ENCODE measurements at places on chromosomes 11 and 22.

DNA sequence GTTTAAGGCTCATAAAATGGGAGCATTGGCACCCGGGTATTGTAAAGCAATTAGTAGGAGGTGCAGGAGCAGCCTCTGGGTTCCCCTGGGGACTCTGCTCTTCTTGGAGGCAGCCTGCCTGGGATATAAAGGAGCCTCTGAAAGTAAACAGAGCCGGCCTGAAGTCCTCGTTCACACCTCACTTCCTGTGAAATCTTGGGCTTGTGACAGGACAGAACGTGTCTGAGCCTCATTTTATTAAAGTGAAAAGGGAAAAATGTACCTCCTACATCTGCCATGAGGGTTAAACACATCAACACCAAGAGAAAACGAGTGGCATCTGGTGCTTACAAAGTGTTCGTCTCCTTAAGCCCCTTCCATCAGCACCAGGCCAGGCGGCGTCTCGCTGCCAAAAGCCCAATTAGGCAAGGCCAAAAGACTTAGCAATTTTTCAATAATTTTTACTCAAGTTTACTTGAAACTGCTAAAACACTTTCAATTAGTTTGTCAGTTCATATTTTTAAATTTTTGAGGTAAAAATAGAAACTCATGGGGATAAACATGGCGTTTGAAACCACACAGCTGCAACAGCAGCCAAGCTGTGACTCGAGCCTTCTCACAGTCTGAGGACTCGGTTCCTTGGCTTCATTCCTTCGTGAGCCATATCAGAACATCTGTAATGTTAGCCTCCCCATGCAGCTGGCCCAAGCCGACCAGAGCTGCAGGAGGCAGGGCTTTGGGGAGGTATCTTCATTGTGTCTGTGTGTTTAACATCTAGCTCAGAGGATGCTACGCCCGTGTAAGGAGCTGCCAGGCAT is 33.6 kb downstream of the MAP6 start:
- peak; percentile 42 for DNase-seq

GRCh38 chr11:7020183-7020917 is at the start of the genes NLRP14 and ZNF214:
Gene NLRP14 (plus strand): TSS chr11:7020479. CDS start chr11:7038587, 18,108 bp downstream.
Gene ZNF214 (minus strand): TSS chr11:7020346. CDS start chr11:7002835, 17,511 bp downstream.
- peak; percentile 82 for DNase-seq

GRCh38 chr22:20235389-20235991 is 32.6 kb downstream of the RTN4R start:
- DNase-seq = no peak

- no peak for DNase-seq
These were observed 123.4 kb upstream of the CSNK2A3 start for GRCh38 chr11:11476499-11476898.

DNA sequence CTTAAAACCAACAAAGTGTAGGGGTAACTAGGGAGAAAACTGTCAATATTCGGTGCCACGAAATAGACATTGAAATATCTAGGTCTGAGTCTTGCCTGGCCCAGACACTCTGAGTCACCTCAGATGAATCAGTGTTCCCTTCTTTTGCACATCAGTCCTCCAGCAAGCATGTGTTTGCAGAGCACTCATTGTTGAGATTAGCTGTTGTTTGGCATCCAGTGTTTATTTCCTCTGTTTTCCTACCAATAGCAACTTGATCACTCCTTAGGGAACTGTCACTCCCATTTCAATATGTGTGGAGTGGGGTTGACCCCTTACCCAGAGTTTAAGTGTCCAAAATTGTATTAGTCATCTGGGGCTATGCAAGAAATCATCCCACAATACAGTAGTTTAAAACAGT is 4.7 kb upstream of the ASCC2 start:
- DNase-seq = no peak

- DNase-seq = no peak
These were observed 40.2 kb downstream of the DIXDC1 start for GRCh38 chr11:111977146-111978027.

DNA sequence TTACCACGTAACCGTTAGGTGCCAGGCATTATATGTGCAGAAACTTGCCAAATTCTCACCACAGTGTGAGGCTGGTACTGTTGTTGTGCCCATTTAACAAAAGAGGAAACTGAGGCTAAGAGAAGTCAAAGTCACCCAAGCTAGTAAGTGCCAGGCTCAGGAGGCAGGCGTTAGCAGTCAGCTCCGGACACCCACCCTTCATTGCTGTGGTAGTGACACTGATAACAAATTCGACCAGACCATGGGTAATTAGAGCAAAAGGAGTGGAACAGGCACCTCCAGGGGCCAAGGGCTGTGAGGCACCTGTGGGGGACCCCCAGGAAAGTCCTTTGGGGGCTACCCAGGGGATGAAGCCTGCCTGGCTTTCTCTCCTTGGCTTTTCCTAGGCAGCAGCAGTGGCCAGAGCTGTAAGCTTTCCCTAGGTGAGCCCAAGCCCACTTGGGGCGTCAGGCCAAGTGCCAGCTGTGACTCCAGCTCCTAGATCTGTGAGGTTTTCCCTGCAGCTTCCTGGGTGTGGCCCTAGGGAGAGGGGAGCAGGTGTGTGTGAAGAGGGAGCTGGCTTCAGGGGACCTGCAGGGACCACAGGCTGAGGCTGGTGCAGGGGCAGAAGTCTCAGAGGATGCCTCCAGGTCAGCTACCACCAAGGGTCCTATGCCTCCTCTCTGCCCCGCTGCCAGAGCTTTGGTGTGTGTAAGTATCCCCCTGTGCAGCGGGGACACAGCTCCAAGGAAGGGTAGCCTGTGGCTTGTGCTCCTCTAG is 19.7 kb upstream of the ALX4 start:
- DNase-seq = no peak

DNA sequence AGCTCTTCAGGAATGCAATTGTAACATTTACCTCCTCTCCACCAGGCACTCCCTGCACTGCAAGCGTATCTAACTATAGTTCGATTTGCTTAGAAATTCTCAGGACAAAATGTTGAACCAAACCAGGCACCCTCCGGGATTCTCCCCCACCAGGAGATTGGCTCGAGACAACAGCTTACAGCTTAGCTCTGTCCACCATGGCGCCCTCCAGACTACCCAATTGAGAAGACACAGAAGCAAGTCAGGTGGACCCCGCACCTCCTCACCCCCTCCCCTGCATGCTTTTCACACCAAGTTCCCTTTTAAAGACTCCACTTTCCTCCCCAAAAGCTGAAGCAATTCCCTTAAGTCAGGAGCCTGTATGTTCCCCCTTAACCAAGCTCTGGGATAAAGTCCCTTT is 34.7 kb upstream of the RFPL3 start:
- no peak for DNase-seq

DNA sequence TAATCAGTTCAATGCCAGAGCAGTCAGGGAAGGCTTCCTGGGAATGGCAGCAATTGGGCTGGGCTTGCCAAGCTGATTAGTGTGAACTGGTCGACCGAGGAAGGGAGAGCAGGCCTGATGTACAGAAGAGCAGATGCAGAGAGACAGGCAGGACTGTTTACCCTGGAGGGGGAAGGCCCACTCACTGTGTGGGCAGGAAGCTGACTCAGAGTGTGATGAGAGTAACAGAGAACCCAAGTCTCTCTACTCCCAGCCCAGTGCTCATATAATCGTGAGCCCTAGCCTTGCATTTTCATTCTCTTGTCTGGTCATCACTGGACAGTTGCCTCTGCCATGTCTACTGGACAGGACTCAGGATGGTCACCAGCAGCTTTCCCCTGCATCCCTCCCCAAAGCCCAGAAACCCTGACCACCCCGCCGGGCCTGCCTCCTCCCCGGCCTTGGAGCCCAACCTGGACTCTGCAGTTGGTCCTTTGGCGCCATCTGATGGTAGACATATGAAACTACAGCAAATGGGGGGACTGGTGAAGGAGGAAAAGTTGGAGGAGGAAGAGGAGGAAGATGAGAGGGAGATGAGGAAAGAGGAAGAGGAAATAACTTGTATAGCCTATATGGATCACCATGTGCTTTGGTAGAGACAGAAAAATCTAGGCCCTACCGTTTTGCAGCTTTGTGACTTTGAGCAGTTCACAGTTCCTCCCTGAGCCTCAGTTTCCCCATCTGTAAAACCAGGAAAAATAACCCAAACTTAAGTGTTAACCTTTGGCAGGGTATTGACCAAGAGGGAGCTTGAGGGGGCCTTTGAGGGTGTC is 43.4 kb upstream of the PRDM11 start:
- DNase-seq = peak; percentile 70

DNA sequence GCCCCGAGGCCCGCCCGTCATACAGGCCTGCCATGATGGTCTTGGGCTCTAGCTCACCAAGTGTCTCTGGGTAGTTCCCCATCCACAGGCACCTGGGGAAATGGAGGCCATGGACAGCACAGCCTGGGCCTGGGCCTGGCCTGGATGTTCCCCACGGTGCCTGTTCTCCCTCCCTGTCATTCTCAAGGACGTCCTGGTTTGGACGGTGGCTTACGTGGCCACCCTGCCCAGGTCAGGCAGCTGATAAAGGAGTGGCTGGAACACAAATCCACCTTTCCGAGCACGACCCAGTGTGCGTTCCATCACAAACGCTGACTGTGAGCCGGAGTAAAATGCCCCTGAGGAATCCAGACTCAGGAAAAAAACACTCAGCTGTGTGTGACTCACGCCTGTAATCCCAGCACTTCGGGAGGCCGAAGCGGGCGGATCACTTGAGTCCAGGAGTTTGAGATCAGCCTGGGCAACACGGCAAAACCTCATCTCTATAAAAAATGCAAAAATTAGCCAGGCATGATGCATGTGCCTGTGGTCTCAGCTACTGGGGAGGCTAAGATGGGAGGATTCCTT is 41.2 kb upstream of the TESMIN start:
- DNase-seq = no peak

- DNase-seq = no peak
These were observed 7.2 kb downstream of the KCTD21 start for GRCh38 chr11:78181185-78181584.

DNA sequence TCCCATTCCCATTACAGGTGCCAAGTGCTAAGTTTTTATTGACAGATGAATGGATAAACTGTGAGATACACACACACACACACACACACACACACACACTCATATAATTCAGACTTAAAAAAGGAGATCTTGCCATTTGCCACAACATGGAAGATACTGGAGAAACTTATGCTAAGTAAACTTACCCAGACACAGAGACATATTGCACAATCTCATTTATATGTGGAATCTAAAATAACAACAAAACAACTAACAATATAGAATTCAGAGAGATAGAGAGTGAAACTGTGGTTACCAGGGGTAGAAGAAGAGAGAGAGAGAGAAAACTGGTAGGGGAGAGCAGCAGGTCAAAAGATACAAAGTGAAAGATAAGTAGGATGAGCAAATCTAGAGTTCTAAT is 1.4 kb downstream of the MS4A6E start:
- DNase-seq = no peak

Data from hematopoietic multipotent progenitor cell treated with erythropoietin and hydrocortisone succinate and interleukin-3 and kit ligand, for 8 days (in vitro differentiated cells).